ENCODE measurements at places on chromosomes 4 and X.

DNA sequence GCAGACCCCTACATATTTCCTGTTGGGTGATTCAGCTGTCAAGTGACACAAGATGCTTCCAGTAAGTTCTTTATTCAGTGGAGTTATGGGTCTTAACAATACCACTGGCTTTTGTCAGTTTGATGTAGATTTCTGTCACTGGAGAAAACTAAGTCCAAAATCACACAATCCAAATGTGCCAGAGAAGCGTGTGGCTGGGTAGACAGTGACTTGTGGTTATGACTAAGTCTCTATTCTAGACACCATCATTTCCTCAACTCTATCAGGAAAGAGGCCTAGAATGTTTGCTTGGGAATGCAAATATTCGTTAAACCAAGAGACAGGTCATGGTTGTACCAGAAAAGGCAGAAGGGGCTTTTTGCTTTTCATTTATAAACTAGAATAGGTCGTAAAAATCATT is 54.4 kb upstream of the HS3ST1 start:
- DNase-seq, result no peak

DNA sequence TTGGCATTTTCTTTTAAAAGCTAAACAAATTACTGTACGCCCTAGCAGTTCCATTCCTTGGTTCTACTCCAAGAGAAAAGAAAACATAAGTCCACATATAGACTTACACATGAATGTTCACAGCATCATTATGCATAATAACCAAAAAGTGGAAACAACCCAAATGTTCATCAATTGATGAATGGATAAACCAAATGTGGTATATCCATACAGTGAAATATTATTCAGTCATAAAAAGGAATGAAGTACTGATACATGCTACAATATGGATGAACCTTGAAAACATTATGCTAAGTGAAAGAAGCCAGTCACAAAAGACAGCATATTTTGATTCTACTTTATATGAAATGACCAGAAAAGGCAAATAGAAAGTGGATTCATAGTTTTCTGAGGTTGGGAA is 36.5 kb downstream of the MED14 start:
- DNase-seq, result no peak

- DNase-seq, result no peak
These were observed 150.5 kb downstream of the RAP1GDS1 start for GRCh38 chr4:98411731-98412130.

DNA sequence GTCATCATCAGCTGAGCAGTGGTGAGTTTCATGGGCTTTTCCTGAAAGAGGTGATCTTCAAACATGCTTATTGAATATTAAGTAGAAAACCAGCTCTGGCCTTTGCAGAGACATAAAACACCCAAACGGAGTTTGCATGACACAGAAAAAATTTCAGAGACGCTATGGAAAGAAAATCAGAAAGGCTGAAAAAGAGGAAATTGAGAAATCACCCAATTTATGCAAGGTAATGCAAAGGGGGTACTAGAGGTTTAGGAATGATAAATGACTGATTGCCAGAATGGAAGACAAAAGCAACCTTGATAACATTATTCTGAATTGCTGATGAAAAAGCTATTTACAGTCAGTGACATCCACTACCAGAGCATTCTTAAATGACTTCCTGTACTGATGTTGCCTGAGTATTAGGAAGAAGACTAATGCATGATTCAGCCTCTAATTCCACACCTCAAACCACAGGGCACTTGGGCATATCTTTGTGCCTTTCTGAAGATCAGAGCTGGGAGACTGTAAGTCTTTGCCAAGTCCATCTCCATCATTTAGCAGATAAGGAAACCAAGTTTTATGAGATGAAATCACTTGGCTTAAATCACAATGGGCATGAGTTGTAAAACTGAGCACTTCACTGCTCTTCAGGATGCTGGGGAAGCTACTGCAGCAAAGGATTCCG is 565.7 kb downstream of the PPARGC1A start:
- no peak for DNase-seq

GRCh38 chr4:41154814-41155177 is 59.5 kb downstream of the APBB2 start:
- DNase-seq, result no peak

DNA sequence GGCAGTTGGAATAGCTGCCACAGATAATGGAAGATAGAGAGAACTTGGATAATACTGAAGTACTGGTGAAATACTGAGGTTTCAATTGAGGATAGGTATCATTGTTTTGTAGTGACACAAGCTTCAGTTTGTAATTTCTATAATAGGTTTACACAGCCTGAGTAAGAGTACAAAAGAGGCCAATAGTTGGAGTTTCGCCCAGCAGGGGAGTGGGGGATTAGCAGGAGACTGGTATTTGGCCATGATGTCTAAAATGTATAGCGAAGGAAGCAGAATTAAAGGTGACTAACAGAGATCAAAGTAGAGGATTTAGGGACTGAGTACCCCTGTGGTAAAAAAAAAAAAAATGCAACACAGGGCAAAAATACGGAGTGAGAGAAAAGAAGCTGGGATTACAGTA is 129.5 kb downstream of the KCTD8 start:
- DNase-seq, result no peak

- DNase-seq, result peak; percentile 13
These were observed 137.5 kb downstream of the PALLD start for GRCh38 chr4:168634276-168634802.

- no peak for DNase-seq
These were observed 822.1 kb upstream of the GALNTL6 start for GRCh38 chr4:170990989-170991589.

DNA sequence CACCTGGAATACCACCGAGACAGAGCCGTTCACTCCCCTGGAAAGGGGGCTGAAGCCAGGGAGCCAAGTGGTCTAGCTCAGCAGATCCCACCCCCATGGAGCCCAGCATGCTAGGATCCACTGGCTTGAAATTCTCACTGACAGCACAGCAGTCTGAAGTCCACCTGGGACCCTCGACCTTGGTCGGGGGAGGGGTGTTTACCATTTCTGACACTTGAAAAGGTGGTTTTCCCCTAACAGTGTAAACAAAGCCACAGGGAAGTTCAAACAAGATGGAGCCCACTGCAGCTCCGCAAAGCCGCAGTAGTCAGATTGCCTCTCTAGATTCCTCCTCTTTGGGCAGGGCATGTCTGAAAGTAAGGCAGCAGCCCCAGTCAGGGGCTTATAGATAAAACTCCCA is 243.2 kb downstream of the RASL11B start:
- no peak for DNase-seq

DNA sequence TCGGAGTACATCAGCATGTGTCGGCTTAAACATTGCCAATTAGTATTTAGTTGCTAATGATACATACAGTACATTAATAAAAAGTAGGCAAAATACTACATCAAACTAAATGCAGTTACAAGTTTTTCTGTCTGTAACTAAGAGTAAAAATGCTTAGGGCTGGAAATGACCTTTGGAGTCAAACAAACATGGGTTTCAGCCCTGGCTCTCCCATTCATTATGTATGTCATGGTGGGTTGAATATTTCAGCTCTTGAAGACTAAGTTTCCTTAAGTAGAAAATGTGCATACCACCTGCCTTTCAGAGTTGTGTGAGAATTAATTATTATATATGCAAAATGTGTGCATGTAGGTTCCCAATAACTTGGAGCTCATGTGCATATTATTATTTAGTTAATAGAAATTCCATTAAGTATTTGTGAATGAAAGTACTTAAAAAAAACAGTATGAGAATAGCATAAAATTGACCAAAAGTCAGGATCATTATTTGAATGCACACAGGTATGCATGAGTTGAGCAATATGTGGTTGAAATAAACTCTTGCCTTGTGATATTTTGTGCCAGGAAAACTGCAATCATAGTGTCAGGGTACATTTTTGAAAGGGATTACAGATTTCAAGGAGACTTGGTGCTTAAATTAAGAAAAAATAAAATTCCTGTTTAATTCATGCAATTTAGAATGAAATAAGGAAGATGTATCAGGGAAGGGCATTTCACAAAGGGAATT is 2048.7 kb downstream of the PCDH7 start:
- DNase-seq, result no peak

- DNase-seq, result no peak
These were observed 45.7 kb upstream of the PRSS12 start for GRCh38 chr4:118398226-118399090.

DNA sequence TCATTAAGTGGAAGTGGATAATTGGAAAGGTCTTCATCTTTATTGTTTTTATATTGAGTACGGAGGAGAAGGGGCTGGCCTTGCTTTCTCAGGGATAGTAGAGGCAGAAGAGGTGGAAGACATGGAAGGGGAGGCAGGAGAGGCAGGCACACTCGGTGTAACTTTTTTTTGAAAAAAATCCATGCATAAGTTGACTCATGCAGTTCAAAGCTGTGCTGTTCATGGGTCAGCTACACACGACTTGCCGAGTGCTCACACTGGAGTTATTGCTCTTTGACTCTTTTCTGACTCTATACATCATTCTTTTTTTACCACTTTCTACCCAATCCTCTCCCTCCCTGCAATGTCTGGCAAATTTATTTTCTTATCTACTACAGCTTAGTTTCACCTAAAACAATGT is 158.3 kb upstream of the AADAT start:
- no peak for DNase-seq

GRCh38 chr4:163110442-163110841 is 56.2 kb downstream of the NAF1 start:
- DNase-seq, result no peak

- DNase-seq, result no peak
These were observed 48.5 kb upstream of the GRIA2 start for GRCh38 chr4:157172011-157172410.

DNA sequence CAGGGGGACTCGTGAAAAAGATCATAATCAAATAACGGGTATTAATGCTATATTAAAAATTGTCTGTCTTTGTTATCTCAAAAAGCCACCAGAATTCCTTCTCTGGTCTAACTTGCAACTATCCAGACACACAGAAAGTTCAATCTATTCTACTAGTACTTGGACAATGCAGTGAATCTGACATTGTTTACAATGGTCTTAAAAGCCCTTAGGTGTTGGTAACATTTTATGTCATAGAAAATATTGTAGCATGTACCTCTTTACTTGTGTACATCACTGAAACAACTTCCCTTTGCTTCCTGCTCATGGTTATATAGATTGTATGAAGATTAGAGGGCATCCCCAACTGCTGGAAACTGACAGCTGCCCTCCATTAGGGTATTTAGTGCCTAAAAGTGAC is 71.1 kb upstream of the PPP3CA start:
- no peak for DNase-seq

- no peak for DNase-seq
These were observed 628.3 kb upstream of the MAGEB2 start for GRCh38 chrX:29587107-29587506.

DNA sequence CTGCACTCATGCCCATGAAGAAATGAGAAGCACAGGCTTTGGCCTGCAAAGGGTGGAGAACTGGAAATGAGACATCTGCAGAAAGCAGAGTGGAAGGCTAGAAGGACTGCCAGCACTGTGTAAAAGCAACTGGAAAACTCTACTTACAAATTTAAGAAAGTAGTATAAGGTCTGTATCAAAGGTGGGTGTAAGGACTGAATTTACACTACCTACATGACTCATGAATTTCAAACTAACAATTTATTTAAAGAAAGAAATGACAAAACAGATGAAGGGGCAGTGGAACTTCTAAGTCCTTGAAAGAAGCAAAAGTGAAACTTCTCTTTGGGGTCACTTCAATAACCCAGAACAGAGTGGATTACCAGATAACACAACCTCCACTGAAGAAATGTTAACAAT is 71.2 kb downstream of the SLC10A7 start:
- DNase-seq, result no peak

GRCh38 chrX:127708155-127708554 is 344.0 kb downstream of the ACTRT1 start:
- DNase-seq, result no peak

DNA sequence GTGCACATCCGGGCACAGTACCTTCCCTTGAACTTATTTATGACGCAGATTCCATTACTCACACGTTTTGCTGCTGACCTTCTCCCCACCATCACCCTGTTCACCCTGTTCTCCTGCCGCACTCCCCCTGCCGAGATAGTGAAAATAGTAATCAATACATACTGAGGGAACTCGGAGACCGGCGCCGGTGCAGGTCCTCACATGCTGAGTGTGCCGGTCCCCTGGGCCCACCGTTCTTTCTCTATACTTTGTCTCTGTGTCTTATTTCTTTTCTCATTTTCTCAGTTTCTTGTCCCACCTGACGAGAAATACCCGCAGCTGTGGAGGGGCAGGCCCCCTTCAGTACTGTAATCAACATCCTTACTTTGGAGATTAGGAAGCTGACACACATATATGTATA is 1337.1 kb upstream of the PABPC4L start:
- no peak for DNase-seq

DNA sequence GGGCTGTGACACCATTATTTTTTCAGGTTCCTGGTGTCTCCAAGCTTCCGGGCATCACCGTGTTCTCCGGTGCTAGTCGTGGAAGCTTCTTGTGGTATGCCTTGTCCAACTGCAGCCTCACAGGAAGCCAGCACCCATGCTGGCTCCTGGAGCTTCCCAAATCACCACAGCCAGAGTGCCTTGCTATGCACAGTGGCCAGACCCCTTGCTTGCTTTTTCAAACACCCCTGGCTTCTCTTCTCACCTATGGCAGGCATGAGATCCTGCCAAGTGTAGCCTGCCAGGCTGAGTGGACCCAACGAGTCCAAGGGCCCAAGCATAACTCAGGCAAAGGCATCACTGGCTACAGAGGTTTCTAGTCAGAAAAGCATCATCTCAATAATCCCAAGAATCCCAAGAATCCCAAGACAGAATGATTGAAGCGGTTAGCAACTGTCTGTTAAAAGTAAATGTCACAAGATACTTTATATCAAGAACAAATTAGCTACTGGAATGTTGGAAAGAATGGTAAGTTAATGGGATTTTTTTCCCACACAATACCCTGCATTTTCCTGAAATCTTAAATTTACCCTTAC is 1522.9 kb downstream of the PCDH18 start:
- no peak for DNase-seq

GRCh38 chrX:103439161-103439560 is 62.8 kb downstream of the BEX3 start:
- no peak for DNase-seq

GRCh38 chrX:69551421-69552009 is 47.4 kb downstream of the NALF2 start:
- DNase-seq, result no peak

GRCh38 chrX:46694549-46694948 is 64.4 kb downstream of the SLC9A7 start:
- no peak for DNase-seq

GRCh38 chr4:145307120-145307519 is 126.7 kb upstream of the OTUD4 start:
- no peak for DNase-seq

- DNase-seq, result no peak
These were observed 134.4 kb downstream of the RASL11B start for GRCh38 chr4:52996261-52997131.

GRCh38 chrX:133323431-133323830 is 91.9 kb downstream of the GPC4 start:
- no peak for DNase-seq

GRCh38 chrX:9211269-9211668 is 177.3 kb upstream of the FAM9B start:
- no peak for DNase-seq

DNA sequence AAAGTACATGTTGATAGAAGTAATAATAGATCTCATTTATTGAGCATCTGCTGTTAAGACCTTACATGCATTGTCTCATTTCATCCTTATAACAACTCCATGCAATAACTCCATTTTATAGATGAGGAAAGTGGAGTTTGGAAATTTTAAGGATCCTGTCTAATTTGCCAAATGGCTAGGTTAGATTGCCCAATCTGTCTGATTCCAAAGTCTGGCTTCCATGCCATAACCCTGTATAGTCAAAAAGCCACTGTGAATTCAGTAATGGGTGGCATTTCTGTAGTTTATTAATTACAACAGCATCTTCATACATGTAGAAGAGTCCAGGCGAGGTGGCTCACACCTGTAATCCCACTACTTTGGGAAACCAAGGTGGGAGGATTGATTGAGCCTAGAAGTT is 8.8 kb upstream of the ELOVL6 start:
- no peak for DNase-seq

Measured in activated T-helper 2 cell treated with anti-CD3 and anti-CD28 coated beads, Interferon-gamma antibody, Interleukin-2, Interleukin-4, amounts not matched to agents 10 μg/mL and 5 μg/mL and 100 μg/mL, durations not matched to agents 14 hours and 24 hours and 36 hours (primary cell).